Naive thymus-derived CD4-positive, alpha-beta T cell (primary cell): ENCODE measurements at places on chromosomes 2 and 18. TPM values are rescaled to one million over a fixed set of nuclear protein-coding genes. Genes with fewer than 3 reads are reported as not detected.

The TRIM43 gene
- not detected for total RNA-seq

GRCh38 chr2:179349670-179350303 is 85.2 kb upstream of the SESTD1 start:
- no peaks in the 10 kb centered on the region for H3K36me3 ChIP-seq
- no peak overlapping the region for H3K27ac ChIP-seq
- no peak for DNase-seq
- H3K4me1 ChIP-seq = no peaks in the 10 kb centered on the region

The RUFY4 gene
- total RNA-seq = 2.4 TPM

- no peak overlapping the region for H3K4me3 ChIP-seq
- no peak for DNase-seq
- no peak overlapping the region for H3K27ac ChIP-seq
- H3K36me3 ChIP-seq = no peaks in the 10 kb centered on the region
Measured at GRCh38 chr2:241796610-241797138, 12.3 kb upstream of the NEU4 start.

DNA sequence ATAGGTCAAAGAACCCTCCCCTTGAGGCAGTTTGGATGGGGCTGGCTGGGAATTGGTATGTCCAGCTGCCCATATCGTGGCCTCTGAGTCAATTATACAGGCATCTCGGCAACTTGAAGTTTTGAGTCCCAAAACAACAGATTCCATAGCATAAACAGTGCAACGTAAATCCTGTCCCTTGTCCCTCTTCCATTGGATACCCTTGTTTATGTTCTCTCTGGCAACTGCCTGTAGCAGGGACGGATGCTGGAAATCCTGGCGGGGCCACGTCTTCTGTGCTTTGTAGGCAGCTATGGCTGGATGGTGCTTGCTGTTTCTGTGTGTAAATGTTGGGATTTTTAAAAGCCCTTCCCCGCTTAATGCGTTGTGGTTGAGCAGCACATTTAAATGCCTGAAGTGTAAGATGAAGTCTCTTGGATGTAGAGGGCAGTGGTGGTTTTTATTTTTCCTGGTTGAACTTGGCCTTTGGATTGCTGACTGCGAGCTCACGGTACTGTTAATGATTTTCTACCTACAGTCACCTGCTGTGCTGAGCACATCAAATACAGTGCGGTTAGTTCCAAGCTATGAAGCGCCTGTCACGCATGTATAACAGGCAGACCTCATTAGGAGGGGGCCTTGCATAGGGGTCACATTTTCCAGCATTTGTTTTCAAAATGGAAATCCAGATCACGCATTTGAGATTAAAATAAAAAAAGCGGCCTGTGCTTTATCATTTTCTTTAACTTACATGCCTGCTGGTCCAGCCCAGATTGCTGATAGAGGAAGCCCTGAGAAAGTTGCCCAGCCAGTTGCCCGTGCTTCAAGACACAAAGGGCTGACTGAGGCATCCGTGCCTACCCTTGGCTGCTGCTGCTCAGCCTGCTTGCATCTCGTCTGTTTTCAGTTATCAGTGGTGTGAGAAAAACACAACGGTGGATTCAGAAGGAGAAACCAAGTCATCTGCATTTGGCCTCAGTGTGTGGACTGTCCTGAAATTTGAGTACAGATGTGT is 84.7 kb downstream of the NEDD4L start:
- DNase-seq = no peak
- no peaks in the 10 kb centered on the region for H3K36me3 ChIP-seq
- H3K4me1 ChIP-seq = no peaks in the 10 kb centered on the region
- no peak overlapping the region for H3K4me3 ChIP-seq

GRCh38 chr18:74896390-74896991 is 298.8 kb downstream of the ZNF407 start:
- DNase-seq = peak; percentile 32
- H3K27me3 ChIP-seq = no peaks in the 10 kb centered on the region
- H3K4me3 ChIP-seq = no peak overlapping the region
- H3K36me3 ChIP-seq = no peaks in the 10 kb centered on the region
- H3K27ac ChIP-seq = no peak overlapping the region
- no peaks in the 10 kb centered on the region for H3K4me1 ChIP-seq

The RPRM gene
- total RNA-seq = not detected

The HOXD10 gene
- not detected for total RNA-seq

DNA sequence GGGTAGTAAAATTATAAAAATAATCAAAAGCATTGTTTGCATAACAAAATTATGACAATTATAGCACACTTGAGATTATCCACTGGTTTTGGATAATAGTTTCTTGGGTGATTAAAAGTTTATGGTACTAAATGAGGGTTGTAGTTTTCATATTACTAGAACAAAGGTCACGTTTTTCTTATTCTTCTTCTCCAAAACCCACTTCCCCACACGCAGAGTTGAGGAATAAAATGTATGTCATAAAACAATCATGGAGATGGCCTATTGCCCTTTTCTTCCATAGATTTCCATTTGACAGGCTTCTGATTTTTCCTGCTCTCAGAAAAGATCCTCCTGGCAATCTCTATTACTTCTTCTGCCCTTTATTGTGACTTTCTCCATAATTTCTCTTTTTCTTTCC is 863.9 kb downstream of the ERBB4 start:
- no peaks in the 10 kb centered on the region for H3K4me1 ChIP-seq
- H3K27ac ChIP-seq = no peak overlapping the region
- H3K27me3 ChIP-seq = no peaks in the 10 kb centered on the region
- DNase-seq = no peak
